ENCODE measurements at places on chromosomes 16 and 17.

DNA sequence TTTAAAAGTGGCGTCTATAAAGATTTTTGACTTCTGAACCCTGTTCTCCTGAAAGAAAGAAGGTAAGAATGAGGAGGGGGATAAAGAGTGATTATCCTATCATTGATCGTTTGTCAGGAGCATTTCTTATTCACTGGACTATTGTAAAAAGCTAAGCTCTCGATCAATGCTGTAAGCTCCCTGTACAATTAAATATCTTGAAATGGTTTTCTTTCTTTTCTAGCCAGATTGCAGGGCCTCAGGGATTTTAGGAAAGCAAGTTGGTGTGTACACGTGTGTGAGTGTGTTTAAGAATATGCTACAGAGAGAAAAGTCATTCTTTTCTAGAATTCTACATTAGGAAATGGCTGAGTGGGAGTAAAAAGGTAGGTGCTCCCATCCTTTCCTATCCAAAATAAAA is 154.5 kb downstream of the AATF start:
- DNase-seq = no peak

- peak; percentile 31 for DNase-seq
Measured at GRCh38 chr16:68607443-68607842, 37.7 kb upstream of the CDH3 start.

DNA sequence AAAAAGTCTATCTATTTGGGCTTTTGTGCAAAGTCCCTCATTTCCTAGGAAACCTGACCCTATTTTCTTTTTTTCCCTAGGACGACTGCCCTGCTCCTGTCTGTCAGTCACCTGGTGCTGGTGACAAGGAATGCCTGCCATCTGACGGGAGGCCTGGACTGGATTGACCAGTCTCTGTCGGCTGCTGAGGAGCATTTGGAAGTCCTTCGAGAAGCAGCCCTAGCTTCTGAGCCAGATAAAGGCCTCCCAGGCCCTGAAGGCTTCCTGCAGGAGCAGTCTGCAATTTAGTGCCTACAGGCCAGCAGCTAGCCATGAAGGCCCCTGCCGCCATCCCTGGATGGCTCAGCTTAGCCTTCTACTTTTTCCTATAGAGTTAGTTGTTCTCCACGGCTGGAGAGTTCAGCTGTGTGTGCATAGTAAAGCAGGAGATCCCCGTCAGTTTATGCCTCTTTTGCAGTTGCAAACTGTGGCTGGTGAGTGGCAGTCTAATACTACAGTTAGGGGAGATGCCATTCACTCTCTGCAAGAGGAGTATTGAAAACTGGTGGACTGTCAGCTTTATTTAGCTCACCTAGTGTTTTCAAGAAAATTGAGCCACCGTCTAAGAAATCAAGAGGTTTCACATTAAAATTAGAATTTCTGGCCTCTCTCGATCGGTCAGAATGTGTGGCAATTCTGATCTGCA is 12.9 kb downstream of the TMEM98 start:
- DNase-seq = no peak

DNA sequence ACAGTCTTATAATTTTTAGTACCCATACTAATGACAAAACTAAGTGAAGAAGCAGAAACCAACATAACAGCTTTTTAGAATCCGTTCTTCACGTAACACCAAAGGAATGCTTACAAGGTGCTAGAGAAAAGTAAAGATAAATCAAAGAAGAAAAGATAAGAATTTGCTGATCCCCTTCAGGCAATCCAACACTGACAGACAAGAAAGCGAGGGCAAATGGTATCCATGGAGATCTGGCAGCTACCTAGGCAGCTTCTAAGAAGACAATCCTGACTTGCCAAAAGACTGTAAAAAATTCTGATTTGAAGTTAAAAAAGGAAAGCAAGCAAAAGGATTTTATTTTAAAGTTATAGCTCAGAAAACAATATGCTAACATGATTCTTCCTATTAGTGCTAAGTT is 14.6 kb downstream of the BBS2 start:
- no peak for DNase-seq

DNA sequence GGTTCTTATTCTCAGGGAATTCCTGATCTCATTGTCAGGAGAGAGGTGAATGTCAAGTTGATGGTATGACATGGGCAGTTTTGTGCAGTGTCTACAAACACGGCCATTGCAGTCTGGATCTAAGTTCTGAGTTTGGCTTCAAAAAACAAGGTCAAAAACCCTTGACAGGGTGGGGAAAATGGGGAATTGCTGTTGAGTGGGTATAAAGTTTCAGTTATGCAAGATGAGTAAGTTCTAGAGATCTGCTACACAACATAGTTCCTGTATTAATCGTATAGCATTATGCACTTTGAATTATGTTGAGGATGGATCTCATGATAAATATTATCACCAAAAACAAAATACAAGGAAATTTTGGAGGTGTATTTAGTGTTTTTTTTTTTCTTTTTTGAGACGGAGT is 36.6 kb upstream of the CARMIL2 start:
- DNase-seq = peak; percentile 26

- DNase-seq = no peak
Measured at GRCh38 chr17:18966831-18967624, 15.1 kb downstream of the SLC5A10 start.

Data from NB4 (cell line).